Brain microvascular endothelial cell (primary cell): ENCODE measurements at places on chromosomes 13 and 19.

DNA sequence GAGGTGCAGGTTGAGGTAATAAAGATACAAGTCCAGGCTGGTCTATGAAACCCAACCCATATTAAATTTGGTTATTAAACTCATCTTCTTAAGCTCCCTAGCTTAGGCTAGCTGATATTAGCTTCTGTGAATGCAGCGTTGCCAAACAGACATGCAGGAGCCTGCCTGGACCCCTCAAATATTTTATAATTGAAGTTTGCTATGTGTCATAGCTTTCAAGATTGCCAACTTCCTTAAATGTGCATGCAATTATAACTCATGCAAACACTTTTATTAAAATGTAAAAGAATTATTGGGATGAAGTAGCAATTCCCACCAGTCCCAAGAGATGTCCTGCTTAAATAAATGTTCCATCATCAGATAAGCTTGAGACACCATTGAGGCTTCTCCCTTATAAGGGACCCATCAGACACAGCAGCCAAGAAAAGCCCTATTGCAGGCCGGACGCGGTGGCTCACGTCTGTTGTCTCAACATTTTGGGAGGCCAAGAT is 51.3 kb downstream of the MBNL2 start:
- DNase-seq = no peak

DNA sequence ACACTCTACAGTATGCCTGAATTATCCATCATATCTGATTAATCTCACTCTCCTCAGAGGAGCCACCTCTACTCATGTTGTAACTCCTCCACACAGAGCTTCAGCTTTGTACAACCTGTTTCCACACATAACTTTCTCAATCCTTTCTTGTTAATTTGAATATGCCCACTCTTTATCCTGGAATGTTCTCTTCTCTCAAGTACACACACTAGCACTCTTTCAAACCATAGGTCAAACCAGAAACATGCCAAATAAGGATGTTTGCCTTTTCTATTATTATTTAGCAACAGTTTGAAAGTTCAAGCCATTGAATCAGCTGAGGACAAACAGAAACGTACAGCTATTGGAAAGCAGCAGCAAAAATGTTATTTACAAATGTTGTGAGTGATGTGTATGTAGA is 110.3 kb downstream of the MIPEP start:
- DNase-seq = peak; percentile 48

DNA sequence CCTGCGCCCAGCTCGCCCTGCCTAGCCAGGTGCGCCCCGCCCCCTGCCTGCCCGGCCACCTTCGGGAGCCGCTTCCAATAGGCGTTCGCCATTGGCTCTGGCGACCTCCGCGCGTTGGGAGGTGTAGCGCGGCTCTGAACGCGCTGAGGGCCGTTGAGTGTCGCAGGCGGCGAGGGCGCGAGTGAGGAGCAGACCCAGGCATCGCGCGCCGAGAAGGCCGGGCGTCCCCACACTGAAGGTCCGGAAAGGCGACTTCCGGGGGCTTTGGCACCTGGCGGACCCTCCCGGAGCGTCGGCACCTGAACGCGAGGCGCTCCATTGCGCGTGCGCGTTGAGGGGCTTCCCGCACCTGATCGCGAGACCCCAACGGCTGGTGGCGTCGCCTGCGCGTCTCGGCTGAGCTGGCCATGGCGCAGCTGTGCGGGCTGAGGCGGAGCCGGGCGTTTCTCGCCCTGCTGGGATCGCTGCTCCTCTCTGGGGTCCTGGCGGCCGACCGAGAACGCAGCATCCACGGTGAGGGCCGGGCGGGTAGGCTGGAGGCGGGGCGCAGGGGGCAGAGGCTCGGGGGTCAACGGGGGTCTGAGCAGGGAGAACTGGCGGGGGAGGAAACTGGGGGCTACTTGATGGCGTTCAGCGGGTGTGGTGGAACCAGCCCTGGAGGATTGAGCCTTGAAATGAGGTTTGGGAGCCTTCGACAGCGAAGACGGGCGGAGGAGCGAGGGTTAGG is at the start of gene SPINT2:
Gene SPINT2, plus strand, starts transcription at position 88 of the 727 bp plus-strand sequence. Its CDS starts 320 bp downstream, at position 408.
- no peak for DNase-seq

DNA sequence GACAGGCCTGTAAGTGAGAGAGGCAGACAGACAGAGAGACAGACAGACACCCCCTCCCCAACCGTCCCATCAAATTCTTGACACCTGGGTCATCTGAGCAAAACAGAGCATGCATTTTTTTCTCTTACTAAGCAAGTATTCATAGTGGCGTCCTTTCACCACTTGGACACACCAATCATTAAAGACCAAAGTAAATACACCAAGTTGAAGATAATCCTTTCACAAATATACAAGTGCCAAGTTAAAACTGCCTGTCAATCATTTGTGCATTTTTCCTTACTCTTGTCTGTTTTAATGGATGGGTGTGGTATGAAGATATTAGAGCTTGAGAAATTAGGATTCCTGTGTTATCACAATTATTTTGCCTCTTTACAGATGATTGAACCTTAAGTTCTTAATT is 337.3 kb downstream of the ATP8A2 start:
- no peak for DNase-seq

- DNase-seq = no peak
These were observed 7.0 kb downstream of the DNAJB1 start for GRCh38 chr19:14511229-14511593.

GRCh38 chr19:34145741-34146202 is 26.5 kb upstream of the LSM14A start:
- DNase-seq = peak; percentile 58

GRCh38 chr13:23730251-23730650 is 158.9 kb downstream of the MIPEP start:
- no peak for DNase-seq
